ENCODE measurements at places on chromosomes 2 and 18. TPM values are rescaled to one million over a fixed set of nuclear protein-coding genes. Genes with fewer than 3 reads are reported as not detected.

- DNase-seq = no peak
Measured at GRCh38 chr2:236236559-236237452, 27.4 kb downstream of the ASB18 start.

DNA sequence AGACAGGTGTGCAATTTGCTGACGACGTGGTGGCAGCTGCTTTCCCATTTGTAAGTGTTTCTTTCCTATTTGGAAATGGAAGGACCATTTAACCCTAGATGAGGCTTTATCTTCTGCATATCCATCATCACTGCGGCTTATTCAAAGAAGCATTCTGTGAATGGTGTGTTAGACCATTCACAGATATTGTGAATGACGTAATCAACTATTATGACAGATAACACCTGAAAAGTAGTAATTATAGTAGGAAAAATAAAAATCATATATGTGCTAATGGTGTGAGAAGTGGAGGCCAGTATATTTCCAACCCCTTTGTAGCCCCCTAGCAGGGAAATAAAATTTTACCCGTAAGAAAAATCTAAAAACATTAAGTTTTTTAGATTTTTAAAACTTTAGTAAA, 424.5 kb upstream of the CRIM1 start:
- DNase-seq = no peak

DNA sequence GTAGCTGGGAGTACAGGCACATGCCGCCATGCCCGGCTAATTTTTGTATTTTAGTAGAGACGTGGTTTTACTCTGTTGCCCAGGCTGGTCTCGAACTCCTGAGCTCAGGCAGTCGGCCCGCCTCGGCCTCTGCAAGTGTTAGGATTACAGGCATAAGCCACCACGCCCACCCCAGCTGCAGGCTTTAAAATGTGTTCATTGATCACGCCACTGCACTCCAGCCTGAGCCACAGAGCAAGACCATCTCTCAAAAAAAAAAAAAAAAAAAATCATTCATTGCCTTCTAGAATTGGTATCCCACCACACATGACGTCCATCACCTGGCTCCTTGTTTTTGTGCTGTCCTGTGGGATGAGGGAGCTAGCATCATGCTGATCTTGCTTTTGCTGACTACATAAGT, 127.4 kb downstream of the VIT start:
- DNase-seq = no peak

GRCh38 chr2:98416383-98417159, 28.1 kb upstream of the INPP4A start:
- no peak for DNase-seq

AQP12B gene
- total RNA-seq = not detected

CGREF1 gene
- total RNA-seq = 2.1 TPM

GRCh38 chr2:157559061-157559460, 69.6 kb downstream of the ACVR1C start:
- DNase-seq = no peak

GRCh38 chr18:46262856-46263255, 158.7 kb downstream of the HAUS1 start:
- no peak for DNase-seq

- no peak for DNase-seq
Measured at GRCh38 chr2:186126181-186126580, 359.9 kb upstream of the ZC3H15 start.

All from neural crest cell (in vitro differentiated cells).